ENCODE measurements at places on chromosomes 4 and X.
A peak's percentile ranks its signal among the peaks of the same experiment; 100 is the strongest.

DNA sequence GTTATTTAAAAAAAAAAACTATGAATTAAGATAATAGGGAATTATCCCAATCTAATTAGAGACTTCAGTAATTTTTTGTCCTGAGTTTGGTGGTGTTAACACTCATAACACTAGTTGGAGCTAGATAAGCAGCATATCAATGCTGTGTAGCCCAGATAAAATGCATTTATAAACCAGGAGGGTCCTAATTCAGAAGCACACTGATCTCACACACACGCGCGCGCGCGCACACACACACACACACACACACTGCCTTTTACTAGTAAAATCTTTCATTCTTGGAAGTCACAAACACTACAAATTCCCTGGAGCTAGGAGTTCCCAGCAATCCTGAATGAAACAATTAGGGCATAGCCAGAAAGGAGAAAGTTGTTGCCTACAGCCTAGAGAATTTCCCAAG lies 3.2 kb downstream of the UNC5C start:
- DNase-seq, result no peak

- DNase-seq, result no peak
These were observed 84.8 kb downstream of the TMEM164 start for GRCh38 chrX:110087485-110088356.

DNA sequence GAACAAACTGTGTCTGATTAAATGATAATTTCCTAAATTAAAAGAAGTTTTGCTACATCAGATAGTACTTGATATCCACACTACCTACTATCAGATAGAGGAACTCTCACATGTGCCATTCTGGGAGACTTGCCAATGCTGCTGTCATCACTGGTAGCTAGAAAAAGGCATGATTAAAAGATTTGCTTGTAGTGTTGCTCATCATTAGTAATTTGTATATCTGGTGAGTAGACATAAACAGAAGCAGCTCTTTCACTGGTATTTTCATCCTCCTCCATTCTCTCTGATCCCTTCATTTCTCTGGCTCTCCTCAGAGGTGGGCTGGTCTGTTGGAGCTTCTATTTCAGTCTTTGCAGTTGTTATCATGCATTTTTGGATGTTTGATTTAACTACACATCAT lies 56.0 kb downstream of the SPRY1 start:
- DNase-seq, result no peak

GRCh38 chrX:78945186-78945912 lies at the start of gene P2RY10:
Gene P2RY10, plus strand, starts transcription at chrX:78945391. Its CDS starts 15,130 bp downstream, at chrX:78960521.
- no peak for DNase-seq

DNA sequence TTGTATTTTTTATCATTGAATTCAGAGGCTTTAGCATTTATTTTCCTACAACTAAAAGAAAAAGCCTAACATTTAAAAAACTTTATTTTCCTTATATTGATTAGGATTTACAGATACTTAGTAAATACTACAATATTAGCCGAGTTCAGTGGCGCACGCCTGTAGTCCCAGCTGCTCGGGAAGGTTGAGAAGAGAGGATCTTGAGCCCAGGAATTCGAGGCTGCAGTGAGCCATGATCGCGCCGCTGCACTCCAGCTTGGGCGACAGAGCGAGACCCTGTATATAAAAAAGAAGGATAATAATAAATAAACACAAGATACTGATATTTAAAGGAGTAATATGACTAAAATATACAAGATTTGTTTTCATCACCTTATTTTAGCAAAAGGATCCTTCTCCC lies 681 bp upstream of the UPF3B start:
- no peak for DNase-seq

DNA sequence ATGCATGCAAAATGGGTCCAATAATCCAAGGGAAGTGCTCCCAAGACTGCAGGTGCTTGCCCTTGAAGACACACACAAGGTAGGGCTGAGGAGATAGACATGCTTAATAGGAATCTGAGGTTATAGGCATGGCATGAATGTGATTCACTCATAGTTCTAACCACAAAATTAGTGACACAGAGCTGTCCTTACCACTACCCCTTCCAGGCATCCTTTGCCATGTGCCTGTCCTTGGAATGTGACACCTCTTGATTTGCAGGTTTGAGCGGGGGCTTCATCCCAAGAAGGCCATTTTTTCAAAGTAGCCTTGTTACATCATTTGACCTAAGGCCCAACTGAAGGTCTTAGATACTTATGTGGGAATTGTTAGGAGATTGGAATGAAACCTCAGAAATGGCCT lies 112.5 kb downstream of the CCNG2 start:
- DNase-seq, result no peak

GRCh38 chr4:8544282-8544681 lies 35.9 kb upstream of the GPR78 start:
- no peak for DNase-seq

DNA sequence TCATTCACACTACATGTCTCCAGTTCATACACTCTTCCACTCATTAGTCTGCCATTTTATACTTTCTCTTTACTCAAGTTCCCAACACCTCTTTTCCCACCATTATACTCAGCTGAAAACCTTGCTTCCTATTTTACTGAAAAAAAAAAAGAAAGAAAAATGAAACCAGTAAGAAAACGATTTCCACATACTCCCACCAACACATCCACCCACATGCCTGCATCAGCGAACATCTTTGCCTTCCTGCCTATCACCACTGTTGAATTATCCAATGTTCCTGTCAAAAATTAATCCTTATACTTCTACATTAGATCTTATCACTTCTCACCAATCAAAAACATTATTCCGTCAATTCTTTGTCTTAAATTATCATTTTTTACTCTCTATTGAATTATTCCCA lies 188.1 kb upstream of the FAM241A start:
- DNase-seq, result no peak

- no peak for DNase-seq
These were observed 129.6 kb upstream of the RASGEF1B start for GRCh38 chr4:81601358-81601694.

- DNase-seq, result no peak
These were observed 42.9 kb downstream of the ATXN3L start for GRCh38 chrX:13276991-13277390.

DNA sequence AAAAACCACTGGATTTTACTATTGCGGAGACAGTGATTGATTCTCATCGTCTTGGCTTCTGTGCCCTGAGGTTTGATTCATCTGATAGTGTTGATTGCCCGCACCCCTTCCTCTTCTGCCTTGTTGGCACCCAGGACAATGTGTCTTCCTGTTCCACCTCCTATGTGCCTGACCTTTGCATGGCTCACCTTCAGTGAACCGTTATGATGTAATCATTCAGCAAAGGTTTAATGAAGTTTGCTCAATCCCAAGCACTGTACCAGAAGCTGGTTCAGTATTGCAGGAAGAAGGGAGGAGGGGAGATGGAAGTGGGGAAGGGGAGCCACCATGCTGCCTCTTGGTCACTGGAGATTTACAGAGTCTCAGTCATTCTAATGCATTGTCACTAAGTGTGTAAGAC lies 36.3 kb downstream of the PDGFRA start:
- no peak for DNase-seq

- no peak for DNase-seq
These were observed 12.3 kb downstream of the STARD8 start for GRCh38 chrX:68659786-68660185.

DNA sequence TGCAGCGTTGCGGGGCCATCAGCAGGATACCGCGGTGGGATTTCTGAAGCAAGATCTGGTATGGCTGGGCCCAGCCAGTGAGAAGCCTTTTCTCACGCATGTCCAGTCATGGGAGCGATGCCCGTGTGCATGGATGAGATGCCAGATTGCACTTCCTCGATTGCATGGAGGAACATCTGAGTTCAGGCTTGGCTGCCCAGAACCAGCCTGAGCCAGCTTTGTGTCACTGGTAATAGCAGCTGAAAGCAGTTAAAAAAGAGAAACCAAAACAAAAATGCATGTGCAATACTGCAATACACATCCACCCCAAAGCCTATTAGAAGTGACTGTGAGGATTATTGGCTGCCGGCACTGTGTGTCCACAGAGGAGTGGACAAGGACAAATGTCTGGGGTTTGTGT lies 59.3 kb downstream of the PSAPL1 start:
- DNase-seq, result no peak

DNA sequence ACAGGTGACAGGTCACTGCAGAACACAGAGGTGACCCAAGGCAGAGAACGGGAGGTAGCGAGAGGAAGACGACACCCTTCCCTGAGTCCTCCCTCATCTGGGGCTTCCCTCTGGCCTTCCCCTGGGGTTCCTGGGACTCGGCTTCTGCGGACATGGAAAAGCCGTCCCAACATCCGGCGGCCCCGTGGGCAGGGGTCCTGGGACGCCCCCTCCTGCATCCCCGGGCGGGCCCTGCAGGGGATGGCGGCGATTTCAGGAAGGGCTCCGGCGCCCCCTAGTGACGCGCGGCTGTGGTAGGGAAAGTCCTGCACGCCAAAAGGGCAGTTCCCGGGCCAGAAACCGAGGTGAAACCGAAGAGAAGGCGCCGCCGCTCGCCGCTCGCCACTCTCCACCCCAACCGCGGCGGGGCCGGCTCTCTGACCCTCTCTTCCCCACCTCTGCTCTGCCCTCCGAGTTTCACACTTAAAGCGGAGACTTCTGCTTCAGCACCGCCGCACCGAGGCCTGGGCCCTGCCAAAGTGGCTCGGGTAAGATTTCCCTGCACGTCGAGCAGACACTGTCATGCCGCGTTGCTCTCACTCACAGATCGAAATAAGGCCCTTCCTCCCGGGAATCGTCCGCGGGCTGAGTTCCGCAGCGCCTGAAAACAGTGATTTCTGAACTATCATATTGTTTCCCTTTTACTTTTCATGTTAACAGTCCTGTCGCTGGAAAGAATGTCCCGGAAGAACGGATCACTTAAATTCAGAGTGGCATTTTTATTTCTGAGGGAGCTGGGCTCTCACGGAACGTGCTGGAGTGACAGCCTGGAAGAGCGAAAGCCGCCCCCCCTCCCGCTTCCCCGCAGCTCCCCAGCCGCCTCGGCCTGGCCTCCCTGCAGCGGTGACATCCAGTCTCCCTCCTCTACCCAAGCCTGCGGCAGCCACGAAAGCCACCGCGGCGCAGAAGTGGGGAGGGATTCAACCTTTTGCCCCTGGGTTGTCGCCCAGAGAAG lies 110.6 kb downstream of the DCTD start:
- peak; percentile 57 for DNase-seq

DNA sequence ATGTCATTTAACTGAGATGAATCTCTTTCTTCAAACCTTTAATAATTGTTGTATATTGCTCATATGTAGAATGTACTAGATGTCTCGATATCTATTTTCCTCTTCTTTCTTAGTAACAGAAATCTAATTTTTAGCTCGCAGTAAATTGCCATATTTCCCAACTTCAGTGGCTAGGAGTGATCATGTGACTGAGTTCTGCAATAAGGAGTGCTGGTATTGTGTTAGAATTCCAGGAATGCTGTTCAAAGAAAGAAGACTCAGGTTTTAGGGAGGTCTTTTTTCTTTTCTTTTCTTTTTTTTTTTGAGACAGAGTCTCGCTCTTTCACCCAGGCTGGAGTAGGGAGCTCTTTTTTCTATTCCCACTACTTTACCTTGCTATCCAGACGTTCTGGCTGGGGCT lies 81.7 kb downstream of the SLC10A7 start:
- no peak for DNase-seq

GRCh38 chr4:71232846-71233245 lies 106.0 kb upstream of the SLC4A4 start:
- no peak for DNase-seq

GRCh38 chrX:2311501-2311900 lies 189.3 kb downstream of the DHRSX start:
- no peak for DNase-seq

DNA sequence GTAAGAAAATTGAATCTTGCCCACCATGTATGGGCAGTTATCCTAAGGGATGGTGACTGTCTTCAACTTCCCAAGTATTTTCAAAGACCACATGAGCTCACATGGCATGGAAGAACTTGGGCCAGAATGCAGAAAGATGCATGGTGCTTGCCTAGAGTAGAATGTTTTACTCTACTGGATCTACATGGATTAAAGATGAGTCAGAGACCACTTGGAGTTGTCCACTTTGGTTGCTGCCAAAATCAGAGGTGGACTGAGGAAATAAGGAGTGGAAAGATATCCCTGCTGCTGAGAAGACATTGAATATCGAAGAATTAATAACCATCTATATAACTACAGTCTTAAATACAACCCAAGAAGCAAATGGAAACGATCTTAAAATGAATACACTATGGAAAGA lies 498.1 kb downstream of the NLGN4X start:
- no peak for DNase-seq

GRCh38 chr4:82918091-82918490 lies 17.6 kb downstream of the THAP9 start:
- DNase-seq, result no peak

DNA sequence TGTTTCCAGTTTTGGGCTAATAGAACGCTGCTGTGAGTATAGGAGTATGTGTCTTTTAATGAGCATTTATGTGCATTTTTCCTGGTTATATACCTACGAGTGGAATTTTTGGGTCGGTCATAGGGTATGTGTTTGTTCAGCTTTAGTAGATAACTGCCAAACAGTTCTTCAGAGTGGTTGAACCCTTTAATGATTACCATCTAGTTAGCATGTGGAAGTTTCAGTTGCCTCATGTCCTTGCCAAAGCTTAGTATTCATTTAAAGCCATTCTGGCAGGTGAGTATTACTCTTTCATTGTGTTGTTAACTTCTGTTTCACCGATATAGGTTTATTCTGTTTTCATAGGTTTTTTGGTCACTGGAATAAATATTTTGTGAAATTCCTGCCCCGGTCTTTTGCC lies 229.1 kb downstream of the ARHGAP10 start:
- DNase-seq, result no peak

GRCh38 chrX:108199691-108200090 lies 108.1 kb downstream of the ATG4A start:
- no peak for DNase-seq

- no peak for DNase-seq
These were observed 377.9 kb upstream of the EMCN start for GRCh38 chr4:100895556-100896197.

- no peak for DNase-seq
These were observed 1.8 kb downstream of the CASP3 start for GRCh38 chr4:184647266-184648053.

GRCh38 chr4:40434126-40434687 lies 99.1 kb downstream of the CHRNA9 start:
- no peak for DNase-seq

DNA sequence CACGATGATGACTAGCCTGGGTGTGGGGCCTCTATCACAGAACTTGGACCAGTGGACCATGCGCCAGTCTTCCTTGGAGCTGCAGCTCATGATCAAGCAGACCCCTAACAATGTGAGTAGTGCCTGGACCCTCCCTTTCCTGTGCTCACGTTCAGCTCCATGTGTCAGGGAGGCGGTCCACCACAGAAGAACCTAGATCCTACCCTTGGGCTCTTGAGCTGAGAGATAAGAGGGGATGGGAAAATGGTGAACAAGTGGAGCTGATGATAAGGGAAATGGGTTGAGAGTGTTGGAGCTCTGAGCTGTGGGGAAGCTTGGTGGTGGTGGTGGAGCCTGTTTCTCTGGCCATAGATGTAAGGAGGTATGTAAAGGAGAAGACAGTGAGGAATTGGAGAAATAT lies 13.1 kb downstream of the MED12 start:
- DNase-seq, result no peak
